ENCODE measurements at places on chromosomes 1 and 21.
A peak's percentile ranks its signal among the peaks of the same experiment; 100 is the strongest.

GRCh38 chr1:244941121-244941520 lies 76.8 kb upstream of the HNRNPU start:
- no peak for DNase-seq

- DNase-seq: no peak
Observed at GRCh38 chr1:160761886-160762285, 22.8 kb downstream of the SLAMF7 start.

GRCh38 chr1:31607360-31607759 lies 10.1 kb upstream of the HCRTR1 start:
- no peak for DNase-seq

DNA sequence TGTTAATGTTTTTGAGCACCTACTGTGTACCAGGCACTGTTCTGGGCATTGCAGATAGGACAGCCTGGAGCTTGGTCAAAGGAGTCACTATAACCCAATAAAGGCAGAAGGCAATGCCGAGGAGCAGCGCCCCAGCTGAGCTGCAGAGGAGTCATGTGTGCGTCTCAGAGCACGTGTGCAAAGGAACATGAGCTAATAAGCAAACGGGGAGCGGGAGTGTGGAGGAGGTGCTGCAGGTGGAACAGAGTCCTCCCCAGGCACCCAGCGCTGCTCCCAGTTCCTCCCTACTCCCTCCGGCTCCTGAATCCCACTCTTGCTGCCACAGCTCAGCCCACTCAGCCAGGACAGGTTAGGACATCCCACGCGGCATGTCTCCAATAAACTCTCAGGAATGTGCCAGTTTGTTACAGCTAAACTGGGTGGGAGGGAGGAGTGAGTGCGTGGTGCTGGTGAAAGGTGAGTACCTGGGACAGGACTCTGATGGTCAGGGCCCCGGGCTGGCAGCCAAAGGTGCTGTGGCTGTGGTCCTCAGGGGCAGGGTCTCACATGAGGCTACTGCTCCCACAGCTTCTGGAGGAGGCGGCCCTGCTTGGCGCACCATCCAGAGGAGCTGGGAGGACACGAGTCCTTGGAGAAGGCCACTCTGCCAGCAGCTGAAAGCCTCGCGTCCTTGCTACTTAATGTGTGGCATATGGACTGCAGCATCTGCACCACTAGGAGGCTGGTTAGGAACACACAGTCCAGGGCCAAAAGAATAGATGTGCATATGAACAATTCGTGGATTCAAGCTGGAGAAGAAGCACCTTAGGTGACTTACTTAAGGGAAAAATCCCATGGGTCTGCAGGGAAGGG lies 52.3 kb downstream of the GRIK3 start:
- no peak for DNase-seq

DNA sequence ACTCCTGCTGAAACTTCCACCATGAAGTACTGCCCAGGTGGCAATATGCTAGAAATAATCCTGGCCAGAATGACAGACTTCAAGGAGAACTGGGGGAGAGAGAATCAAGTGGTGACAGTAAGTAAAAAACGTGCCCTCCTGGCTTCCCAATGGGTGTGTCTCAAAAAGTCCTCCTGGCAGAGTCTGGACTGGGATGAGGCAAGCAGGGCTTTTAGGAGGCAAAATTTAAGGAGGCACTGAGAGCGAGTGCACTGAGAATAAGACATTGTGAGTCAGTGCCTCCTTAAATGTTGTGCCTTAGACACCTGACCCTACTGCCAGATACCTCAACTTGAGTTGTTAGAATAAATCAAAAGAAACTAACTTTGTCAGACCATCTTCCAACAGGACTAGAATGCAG lies 2.2 kb downstream of the LRRC52 start:
- no peak for DNase-seq

DNA sequence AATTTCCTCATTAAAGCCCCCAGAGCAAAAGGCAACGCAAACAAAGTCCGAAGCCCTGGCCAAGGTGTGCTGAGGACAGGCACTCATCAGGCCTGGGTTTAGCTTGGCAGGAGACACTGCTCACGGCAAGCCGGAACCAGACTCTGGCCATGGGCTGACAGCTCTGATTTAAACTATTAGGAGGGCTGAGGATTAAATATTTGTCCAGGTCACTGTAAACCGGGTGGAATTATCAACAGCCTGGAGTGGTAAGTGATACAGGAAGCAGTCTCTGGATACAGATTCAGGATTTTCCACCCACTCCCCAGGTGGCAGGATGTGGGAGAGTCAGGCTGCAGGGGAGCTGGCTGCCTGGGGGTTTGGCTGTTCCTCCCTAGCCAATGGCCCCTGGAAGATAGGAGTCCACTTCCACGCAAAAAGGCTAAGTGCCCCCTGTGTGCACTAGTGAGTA lies 42.4 kb downstream of the SLC66A1 start:
- no peak for DNase-seq

- no peak for DNase-seq
Observed at GRCh38 chr1:7043191-7043549, 257.9 kb downstream of the CAMTA1 start.

DNA sequence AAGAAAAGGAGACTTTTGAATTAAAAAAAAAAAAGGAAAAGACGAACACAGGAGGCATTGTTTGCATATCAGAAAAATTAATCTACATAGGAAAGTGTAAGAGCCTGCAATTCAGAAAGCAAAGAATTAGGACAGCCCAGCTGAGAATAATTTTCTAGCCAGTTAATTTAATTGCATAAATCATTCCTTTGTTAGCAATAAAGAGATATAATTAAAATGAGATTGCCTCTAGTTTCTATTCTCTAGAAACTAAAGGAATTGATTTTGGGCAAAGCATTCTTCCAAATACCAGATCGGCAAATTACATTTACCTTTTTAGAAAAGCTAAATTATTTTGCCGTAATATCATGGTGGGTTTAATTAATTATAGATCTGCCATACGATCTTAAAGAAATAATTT lies 46.0 kb downstream of the NUF2 start:
- no peak for DNase-seq

- no peak for DNase-seq
Observed at GRCh38 chr21:38753114-38753513, 52.6 kb upstream of the ETS2 start.

DNA sequence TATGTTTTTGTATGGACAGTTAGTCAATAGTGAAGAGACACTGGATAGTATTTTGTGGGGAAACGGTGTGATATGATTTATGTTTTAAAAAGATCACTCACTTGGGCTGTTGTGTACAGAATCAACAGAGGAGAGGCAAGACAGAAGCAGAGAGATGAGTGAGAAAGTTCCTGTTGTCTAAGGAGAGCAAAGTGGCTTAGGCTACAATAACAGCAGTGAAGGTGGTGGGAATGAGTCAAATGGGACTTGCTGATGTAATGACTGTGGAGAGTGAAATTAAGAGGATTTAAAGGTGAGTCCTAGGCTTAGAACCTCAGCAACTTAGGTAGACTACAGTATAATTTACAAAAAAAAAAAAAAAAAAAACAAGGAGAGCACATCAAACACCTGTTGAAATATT lies 169.2 kb upstream of the HP1BP3 start:
- DNase-seq: no peak

GRCh38 chr1:94544706-94545490 lies 3.3 kb upstream of the F3 start:
- DNase-seq: peak; percentile 96

DNA sequence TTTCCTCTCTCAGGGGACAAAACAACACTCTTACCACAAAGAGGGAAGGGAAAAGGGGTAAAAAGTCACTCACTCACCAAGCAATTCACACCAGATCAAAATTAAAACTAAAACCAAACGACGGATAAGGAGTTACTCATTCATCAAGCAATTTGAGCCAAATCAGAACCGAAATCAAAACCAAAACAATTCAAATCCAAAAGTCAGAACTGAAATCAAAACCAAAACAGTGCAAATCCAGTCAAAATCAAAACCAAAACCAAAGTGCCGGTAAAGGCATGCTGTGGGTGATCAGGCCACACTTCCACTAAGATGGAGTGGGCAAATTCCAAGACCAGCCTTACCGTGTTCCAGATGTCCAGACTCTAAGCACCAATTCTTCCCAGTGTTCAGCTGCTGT lies 717.9 kb downstream of the AMY1C start:
- DNase-seq: no peak

DNA sequence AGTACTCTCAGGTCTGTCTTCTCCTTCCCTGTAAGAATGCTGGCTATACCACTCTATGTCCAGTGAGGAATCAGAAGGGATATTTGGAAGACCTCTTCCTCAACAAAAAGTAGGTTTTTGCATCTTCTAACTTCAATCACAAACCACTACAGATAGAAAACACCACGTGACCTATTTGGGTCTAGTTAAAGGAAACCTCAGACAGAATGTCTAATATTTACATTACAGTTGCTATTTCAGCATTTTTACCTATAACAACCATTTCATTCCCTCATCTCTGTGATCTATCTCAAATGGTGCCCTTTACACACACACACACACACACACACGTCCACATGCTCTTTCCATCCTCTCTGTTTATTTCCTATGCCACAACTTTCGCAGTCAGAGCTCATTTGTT lies 7.9 kb upstream of the ADORA3 start:
- no peak for DNase-seq

DNA sequence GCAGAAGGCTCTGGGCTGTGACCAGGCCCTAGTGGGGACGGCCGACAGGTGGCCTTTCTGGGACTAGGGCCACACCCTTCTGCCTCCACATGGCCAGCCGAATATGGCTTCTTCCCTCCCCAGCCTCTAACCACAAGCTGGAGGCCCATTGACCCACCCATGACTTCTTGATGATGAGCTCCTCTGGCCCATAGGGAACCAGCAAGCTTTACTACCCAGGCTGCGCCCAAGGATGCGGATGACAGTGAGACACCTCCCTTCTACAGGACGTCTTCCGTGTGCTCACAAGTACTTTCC lies 41.0 kb downstream of the LDLRAD2 start:
- no peak for DNase-seq

GRCh38 chr21:18622383-18622782 lies 218.8 kb upstream of the TMPRSS15 start:
- DNase-seq: no peak

DNA sequence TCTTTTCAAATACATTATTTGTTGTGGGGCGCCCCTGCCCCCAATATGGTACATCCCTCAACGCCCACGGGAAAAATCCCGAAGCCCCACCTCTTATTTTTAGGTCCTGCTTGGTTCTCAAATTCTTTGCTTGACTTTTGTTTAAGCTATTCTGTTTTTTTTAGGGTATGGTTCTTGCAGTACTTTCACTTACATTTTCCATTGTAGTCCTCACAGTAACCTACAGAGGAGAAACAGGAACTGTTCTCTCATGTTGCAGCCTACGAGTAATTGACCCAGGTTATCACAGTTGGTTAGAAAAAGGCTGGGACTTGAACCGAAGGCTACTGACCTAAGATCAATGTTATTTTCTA lies 697 bp upstream of the C21orf91 start:
- DNase-seq: no peak

DNA sequence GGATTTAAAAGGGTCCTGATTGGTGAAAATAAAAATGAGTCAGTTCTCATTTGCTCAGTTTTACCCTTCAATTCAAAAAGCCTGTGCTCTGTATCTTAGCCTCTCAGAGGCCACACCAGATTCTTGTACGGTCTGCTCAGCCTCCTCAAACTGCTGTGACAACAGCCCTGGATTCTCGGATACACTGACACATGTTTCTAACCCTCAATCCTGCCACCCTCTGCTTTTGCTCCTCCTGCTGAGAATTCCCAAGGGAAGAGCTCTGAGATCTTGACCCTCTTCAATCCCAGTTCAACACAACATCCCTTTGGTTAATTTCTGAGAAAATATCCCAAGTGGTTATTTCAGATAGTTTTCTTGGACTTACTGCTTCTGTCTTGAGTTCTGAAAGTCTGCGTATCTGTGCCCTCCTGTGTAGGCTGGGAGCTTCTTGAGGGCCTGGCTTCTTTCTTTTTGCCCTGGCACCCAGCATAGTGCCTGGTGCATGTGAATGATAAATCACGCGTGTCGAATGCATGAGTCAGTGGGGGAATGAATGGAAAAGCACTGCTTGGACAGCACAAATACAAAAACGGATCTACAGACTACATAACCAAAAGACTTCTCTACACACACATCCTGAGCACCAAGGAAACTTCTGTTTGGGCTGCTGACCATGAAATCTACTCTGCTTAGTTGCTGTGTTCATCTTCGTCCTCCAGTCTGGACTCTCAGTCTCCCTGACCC lies 24.5 kb downstream of the IRF2BP2 start:
- peak; percentile 78 for DNase-seq

Data from fibroblast of mammary gland (primary cell).